ENCODE measurements at places on chromosomes 11 and 22.

DNA sequence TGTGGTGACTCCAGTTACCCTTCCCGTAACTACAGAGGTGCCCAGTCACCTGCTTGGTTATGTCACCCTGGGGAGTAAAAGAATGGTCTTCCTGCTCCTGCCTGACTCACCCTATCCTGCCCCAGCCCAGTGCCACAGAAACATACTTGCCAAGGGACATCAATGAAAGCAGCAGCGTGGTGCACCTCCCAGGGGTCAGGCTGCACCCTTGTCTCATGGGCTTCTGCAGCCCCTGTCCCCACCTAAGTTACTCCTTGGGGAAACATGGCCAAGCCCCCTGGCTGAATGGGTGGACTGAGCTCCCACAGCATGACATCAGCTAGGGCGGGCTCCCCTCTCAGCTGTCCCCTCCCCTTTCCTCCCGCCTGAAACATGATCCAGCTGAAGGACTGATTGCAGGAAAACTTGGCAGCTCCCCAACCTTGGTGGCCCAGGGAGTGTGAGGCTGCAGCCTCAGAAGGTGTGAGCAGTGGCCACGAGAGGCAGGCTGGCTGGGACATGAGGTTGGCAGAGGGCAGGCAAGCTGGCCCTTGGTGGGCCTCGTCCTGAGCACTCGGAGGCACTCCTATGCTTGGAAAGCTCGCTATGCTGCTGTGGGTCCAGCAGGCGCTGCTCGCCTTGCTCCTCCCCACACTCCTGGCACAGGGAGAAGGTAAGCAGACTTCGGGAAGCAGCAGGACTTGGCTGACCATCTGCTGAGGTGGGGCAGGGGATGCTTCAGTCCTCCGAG is at the start of gene HTR3A:
Gene HTR3A, plus strand, starts transcription at position 368 of the 730 bp plus-strand sequence. Its CDS starts 218 bp downstream, at position 586.
- DNase-seq = no peak

DNA sequence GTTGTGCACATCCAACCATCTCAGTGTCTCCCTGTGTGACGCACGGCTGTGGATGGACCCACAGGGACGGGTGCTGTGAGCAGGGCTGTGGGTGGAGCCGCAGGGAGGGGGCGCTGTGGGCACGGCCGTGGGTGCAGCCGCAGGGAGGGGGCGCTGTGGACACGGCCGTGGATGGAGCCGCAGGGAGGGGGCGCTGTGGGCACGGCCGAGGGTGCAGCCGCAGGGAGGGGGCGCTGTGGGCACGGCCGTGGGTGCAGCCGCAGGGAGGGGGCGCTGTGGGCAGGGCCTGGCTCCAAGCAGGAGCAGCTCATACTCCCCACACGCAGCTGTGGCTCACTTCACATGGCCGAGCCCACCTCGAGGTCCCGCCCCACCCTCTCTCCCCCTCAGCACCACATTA is 6.0 kb upstream of the MAPK11 start:
- DNase-seq = no peak

DNA sequence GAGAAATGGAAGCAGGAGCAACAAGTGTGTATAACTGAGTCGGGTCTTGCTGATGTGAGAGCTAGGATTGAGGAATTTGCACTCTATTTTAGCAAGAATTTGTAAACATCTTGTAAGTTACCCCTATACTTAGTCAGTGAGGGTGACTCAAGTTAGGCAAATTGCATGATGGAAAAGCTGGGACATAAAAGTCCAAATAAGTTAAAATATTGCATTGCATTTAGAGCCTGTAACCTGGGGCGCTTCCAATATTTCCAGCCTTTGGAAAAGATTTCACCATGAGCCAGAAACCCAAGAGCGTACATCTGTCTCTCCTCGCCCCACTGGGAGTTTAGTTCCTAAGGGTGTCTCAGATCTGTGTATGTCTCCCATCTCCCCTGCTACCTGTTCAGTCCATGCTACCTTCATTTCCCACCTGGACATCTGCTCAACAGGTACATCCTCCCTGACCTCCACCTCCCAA is 37.0 kb upstream of the ACCSL start:
- DNase-seq = no peak

DNA sequence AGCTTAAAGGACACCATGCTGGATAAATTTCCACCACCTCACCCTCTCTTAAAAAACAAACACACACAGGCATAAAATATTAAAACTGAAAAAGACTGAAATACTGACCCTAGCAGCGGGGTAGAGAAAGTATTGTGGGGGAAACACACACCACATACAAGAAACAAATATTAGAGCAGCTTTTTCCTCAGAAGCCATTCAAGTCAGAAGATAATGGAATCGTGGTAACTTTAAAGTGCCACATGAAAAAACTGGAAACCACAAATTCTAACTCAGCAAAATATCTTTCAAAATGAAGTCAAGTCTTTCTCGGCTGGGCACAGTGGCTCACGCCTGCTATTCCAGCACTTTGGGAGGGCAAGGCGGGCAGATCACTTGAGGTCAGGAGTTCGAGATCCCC is 223.2 kb downstream of the DYNC2H1 start:
- DNase-seq = no peak

- no peak for DNase-seq
These were observed 767.3 kb downstream of the FAM181B start for GRCh38 chr11:81966340-81966739.

GRCh38 chr11:108881131-108881530 is 216.3 kb downstream of the DDX10 start:
- no peak for DNase-seq

DNA sequence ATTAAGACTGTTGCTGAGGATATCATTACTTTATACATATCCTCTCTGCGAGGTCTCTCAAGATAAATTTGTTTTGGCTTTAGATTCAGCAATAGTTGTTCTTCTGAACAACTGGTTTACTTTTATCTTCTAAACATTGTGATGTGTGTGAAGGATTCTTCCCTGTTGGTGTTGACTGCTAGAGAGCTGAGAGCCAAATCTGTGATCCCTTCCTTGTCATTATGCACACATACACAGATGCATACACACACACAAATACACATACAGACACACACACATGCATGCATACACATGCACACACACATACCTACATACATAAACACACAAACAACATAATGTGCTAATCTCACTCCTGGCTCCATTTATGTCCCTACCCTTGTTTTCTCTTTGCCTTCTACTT is 137.0 kb downstream of the SNX19 start:
- no peak for DNase-seq

GRCh38 chr11:125932301-125932700 is 13.5 kb upstream of the VSIG10L2 start:
- no peak for DNase-seq

DNA sequence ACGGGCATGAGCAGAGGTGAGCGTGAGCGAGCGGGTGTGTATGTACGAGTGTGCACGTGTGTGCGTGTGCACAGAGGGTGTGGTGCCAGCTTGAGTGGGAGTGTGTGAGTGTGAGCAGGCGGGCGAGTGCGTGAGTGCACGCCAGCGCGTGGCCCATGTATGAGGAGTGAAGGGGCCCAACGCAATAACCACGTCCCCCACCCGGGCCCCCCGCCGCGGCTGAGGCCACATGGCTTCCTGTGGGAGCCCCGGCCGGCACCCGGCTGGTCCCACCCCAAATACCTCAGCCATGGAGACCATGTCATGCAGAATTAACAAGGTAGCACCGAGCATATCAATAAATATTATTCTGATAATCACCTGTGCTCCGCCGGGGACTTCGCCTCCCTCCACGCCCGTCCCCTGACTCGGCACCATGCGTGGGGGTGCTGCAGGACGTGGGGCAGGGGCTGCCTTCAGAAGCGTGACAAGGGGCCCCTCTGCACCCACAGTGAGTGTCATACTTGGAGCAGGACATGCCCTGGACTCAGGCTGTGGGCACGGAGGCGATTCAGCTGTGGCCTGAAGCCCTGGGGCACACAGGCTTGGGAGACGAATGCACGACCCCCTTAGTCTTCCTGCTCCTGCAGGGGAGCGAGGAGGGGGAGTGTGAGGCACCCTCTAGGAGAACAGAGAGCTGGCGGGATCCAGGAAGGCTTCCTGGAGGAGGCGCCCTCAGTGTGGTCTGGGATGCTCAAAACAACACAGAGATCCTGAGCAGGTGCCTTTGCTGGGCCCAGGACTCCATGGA is 5.6 kb upstream of the TRABD start:
- no peak for DNase-seq

DNA sequence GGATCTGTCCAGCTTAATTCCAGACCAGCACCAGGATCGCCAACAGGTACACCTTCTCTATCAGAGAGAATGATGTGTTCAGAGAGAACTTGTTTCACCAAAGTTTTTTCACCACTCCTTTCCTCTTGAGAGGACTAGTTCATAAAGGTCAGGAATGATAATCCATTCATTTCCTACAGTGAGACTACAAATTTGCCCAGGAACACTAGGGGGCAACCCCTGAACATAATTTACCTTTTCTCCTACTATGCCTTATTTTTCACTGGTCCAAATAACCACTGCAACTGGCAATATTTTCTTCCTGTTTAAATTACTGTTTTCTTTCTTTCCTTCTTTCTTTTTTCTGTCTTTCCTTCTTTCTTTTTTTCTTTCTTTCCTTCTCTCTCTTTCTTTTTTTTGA is 22.5 kb downstream of the CAVIN3 start:
- no peak for DNase-seq

DNA sequence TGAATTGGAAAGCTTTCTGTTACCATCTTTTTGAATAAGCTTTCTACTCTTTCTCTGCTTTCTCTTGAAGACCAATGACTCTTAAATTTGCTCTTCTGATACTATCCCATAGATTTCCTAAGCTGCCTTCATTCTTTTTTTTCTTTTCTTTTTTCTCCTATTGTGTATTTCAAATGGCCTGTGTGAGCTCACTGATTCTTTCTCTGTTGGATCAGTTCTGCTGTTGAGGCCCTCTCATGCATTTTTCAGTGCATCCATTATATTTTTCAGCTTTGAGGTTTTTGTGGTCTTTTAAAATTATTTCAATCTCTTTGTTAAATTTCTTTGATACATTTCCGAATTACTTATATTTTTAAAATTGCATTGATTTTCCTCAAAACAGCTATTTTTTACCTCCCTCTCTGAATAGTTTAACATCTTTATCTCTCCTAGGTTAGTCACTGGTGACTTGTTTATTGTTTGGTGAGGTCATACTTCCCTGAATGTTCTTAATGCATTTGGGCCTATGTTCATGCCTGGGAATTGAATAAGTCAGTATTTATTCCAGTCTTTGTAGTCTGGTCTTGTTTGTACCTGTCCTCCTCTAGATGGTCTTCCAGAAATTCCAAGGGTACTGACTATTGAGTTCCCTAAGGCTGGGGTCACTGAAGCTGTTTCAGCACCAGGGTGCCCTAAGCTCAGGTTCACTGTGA is 110.6 kb upstream of the SERPIND1 start:
- no peak for DNase-seq

- DNase-seq = no peak
These were observed 18.7 kb downstream of the POU2F3 start for GRCh38 chr11:120258661-120259060.
